ENCODE measurements at places on chromosomes 7 and 10.

GRCh38 chr10:114294549-114294948 is 55.5 kb downstream of the VWA2 start:
- DNase-seq: no peak

DNA sequence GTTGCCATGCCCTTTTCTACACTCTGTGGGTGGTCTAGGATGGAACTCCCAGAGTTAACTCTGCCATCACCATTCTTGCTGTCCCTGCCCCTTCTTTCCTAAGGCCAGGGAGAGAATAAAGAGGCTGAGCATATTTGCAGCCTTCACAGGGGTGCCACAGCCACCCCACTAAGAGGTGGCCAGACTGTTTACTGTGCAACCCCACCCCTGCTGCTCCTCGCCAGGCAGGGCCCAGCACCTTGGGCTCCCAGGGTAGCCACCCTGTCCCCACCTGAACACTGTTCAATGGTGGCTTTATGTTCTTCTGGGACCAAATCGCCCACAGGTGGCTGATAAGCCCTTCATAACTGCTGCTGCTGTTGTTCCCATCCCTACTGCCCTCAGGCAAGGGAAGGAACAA is 198.9 kb downstream of the SNX13 start:
- no peak for DNase-seq

DNA sequence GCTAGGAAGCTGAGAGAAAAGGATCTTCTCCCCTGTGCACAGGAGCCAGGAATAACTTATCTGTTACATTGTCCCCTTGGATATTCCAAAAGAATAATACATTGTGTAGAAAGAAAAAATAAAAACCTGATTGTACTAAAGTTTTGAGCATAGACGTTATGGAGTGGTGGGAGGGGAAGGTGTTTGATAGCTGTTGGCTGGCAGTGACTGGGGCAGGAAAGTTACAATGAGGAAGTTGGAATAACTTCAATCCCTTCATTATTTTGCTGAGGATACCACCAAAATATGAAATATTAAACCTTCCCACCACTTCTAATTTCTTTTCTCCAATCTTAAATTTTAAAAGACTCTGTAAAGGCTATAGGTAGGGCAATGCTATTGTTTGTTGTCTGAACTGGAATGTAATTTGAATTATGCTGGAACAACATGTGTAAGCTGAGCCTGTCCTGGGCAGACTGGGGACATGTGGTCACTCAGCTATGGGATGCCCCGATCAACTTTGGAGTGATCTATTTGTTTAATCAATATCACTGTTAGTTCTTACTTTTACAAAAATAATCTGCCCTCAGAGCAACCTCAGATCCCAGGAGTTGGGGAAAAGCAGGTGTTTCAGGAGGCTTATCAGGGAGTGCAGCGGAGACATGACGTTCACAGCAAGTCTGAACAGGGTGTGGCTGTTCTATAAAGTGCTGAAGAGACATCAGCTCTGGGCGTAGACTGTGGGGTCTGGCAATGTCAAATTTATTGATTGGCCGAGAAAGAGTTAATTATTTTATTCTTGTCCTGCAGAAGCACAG is 20.8 kb downstream of the CYP3A43 start:
- no peak for DNase-seq

GRCh38 chr10:19811540-19811939 is 4.7 kb upstream of the PLXDC2 start:
- no peak for DNase-seq

GRCh38 chr7:142412551-142413193 is 154.8 kb upstream of the PRSS58 start:
- no peak for DNase-seq

DNA sequence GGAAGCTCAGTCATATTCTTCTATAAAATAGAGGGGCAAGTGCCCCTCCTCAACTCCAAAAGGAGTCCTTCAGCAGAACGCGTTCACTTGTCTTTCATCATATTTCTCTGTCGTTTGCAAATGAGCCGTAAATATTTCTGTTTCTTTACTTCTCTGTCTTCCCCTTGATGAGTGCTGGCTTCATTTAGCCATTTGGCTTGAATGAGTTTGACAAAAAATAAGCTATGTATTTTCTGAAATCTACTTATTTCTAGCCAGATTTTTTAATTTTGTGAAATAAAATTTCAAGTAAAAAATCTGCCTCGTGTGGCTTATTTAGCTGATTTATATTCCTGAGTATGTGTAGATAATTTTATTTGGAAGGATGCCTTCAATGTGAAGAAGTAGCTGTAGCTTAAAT is 170.8 kb upstream of the DGKB start:
- no peak for DNase-seq

DNA sequence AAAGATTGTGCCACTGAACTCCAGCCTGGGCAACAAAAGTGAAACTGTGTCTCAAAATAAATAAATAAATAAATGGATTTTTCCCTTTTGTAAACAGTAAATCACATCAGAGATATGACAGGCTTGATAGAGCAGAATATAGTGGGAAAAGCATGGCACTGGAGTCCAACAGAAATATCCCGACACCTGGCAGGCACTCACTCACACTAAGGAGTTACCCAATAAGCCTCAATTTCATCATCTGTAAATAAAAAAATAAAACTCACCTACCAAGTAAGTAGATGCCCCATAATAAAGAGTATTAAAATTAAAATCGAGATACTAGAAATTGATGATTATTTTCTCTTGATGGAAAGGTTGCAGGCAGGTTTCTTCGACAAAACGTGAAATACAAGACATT is 1.7 kb downstream of the ATE1 start:
- no peak for DNase-seq

GRCh38 chr10:125006921-125007426 is 65.1 kb downstream of the ZRANB1 start:
- no peak for DNase-seq

GRCh38 chr10:131086094-131086493 is 225.4 kb downstream of the TCERG1L start:
- DNase-seq: no peak
